ENCODE measurements at places on chromosomes 16 and 17.

GRCh38 chr17:77961741-77962140 is 3.2 kb downstream of the TNRC6C start:
- DNase-seq: no peak

DNA sequence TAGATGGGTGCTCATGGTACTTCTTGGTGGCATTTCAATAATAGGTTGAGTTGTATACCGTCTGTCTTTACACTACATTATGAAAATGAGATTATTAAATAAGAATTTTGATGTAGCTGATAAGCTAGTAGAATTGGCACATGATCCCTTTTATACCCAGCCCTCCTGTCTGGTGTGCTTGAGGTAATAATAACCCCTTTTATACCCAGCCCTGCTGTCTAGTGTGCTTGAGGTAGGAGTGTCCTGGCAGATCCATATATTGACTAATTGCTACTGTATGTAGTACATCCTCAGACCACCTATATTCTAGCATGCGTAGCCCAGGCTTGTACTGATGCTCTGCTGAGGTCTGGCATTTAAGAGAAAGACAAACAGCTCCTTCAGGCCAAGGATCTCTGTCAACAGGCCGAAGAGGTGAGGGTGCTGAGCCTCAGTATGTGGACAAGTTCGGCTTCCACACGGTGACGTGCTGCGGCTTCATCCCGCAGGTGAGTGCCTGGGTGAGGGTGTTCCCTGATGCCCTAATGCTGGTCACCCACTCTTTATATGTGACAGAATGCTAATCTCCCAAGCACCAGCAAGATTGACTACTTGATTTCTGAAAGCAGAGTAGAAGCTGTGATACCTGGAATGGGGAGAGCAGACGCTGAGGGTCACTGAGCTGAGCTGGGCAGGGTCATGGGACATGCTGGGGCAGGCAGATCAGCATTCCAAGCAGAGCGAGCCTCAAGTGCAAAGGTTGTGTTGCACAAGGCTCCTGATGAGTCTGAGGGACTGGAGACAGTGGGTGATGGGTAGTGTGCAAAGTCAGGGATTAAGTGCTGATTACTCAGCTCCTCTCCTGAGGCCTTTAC is 5.7 kb downstream of the FN3K start:
- no peak for DNase-seq

GRCh38 chr17:46737326-46737725 is 81.2 kb downstream of the WNT3 start:
- DNase-seq: no peak

DNA sequence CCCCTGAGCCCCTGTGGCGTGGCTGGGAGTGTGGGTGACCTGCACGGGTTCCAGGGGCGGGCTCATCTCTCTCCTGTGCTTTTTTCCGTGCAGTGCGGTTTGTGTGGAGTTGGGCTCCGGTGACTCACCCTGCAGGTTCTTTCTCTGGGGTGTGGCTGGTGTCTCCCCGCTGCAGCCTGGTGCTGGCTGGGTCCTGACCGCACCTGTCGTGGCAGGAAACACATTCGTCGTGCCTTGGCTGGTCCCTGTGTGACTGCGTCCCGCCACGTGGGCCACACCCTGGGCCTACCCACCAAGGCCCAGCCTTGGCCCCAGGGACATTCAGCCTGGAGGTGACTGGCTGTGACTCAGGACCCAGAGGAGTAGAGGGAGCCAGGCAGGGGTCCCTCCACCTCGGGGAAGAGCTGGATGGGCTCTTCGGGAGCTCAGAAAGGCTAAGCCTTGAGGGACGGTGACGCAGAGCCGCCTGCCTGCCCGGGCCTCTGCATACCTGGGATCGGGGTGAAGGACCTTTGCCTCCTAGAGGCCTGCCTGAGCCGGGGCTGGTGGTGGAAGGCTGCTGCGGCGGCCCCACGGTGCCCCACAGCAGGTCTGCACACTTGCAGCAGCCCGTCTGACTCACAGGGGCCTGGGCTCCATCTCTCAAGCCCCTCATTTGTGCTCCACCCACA is 7.8 kb downstream of the TRAF7 start:
- no peak for DNase-seq

- no peak for DNase-seq
Observed at GRCh38 chr17:1498233-1498632, 5.7 kb upstream of the MYO1C start.

DNA sequence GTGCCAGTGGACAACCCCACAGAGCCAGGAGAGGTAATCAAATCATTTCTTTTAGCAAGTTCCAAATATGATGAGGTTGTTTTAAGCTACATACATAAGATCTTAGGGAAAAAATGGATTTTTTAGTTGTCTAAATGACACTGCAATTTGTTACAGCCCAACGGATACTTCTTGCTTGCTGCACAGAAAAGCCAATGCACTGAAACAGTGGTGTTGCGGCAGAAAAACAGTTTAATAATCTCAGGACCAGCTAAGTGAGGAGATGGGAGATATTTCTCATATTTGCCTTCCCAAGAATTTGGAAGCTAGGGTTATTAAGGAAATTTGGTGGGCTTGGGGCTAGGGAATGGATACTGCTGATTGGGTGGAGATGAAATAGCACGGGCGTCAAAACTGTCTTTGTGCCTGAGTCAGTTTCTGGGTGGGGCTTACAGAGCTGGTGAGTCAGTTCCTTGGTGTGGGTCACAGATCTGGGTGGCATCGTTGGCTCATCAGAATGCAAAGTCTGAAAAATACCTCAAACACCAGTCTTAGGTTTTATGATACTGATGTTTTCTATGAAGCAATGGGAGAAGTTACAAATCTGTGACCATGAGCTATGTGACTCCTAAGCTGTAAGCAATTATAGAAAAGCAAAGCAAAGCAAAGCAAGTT is 255.4 kb downstream of the IRX3 start:
- no peak for DNase-seq

DNA sequence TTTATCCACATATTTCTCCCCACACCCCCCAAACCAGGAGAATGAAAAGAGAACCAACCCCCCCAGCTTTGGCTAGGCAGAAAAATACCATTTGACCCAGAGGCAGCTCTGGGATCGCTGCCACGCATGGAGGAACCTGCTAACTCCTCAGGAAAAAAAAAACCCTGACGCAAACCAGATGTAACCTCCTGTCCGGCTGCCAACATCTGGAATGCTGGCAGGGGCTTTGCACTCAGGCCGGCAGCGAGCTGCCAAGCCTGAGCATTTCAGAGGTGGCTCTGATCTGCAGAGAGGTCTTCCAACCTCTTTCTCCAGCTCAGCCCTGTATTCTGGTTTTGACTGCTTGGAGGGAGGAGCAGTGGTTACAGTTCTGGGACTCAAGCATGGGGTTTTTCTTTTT is 8.2 kb downstream of the IGFBP4 start:
- no peak for DNase-seq

DNA sequence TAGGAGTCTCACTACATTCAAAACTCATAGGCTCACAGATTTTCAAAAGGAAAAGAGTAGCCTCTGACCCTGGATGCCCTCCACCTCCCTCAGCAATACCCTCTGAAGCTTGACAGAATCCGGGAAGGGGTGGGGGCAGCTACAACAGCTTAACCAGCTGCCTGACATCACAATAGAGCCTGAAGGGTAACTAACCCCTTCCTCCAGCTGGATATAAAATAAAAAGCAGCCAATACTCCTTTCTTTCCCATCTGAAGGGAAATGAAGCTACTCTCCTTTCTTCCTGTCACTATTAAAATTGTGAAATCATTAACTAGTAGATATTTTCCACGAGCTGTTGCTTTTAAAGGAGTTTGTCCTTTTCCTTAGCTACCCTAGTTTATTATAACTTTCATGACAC is 24.0 kb downstream of the USP31 start:
- no peak for DNase-seq

DNA sequence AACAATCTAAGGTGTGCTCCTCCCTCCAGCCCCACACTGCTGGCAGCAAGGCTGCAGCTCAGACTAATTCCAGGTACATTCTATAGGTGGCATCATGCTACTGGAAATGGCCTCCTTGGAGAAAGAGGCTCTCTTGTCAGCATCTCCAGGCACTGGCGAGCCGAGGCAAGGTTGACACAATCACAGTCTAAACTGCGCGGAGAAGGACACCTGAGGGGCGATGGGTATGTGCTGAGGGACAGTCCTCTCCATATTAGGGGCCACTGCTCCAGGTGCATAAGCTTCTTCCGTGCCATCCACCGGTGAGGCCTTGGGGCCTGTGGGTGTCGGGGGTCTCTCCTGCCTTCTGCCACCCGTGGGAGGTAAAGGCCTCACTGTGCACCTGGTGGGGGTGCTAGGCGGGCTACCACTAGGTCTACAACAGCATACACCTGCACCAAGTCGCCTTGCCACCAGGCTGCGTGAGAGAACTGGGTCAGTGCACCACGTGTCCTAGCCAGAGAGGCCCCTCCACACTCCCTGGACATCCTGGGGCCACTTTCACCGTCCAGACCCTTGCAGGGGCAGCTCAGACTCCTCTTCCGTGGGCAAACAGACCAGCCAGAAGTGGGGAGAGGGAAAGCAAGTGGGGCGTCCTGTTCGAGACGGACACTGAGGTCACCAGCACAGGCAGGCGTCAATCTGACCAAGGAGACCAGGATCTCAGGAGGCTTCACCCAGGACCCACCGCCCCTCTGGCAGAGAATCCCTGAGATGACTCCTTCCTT is 12.1 kb upstream of the CBX8 start:
- no peak for DNase-seq

- DNase-seq: no peak
Observed at GRCh38 chr16:22732400-22732799, 81.6 kb upstream of the HS3ST2 start.

GRCh38 chr16:79833559-79833958 is 233.0 kb upstream of the MAF start:
- no peak for DNase-seq

DNA sequence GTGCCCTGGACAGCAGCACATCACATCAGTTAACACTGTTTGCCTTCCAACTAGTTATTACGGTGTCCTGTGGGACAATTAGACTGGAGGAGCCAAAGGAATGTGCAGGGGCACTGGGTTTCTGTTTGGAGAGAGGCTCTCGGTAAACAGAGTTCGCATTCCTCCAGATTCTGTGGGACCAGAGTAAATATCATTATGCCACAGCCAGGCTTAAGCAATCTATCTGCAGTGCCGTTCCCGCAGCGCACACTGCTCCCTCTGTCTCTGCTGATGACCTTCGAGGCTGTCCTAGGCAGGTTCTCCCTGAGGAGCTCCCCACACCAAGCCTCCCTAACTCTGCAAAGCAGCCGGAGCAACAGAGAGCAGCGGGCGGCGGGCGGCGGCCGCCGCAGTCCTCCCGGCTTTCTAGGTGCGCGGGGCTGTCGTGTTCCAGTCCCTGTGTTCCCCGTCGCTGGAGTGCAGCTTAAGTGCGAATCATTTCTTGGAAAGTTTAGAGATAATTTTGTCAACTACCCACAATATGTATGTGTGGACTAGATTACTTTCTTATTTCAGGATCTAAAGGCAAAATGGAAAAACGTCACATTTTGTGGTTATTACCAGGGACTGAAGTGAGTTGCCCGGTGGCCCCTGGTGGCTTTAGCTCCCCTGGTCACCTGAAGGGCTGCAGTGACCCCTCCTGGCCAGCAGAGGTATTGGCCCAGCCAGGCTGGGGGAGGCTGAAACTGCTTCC is 43.3 kb downstream of the PGS1 start:
- DNase-seq: peak; percentile 6

GRCh38 chr17:75976175-75976848 is 2.7 kb downstream of the ACOX1 start:
- DNase-seq: no peak

- DNase-seq: peak; percentile 66
Observed at GRCh38 chr17:7650509-7651096, at the start of gene ATP1B2. ATP1B2 (plus strand) TSS chr17:7650926; CDS start chr17:7651519, 593 bp downstream.

- no peak for DNase-seq
Observed at GRCh38 chr17:2542456-2542855, 30.8 kb upstream of the METTL16 start.

DNA sequence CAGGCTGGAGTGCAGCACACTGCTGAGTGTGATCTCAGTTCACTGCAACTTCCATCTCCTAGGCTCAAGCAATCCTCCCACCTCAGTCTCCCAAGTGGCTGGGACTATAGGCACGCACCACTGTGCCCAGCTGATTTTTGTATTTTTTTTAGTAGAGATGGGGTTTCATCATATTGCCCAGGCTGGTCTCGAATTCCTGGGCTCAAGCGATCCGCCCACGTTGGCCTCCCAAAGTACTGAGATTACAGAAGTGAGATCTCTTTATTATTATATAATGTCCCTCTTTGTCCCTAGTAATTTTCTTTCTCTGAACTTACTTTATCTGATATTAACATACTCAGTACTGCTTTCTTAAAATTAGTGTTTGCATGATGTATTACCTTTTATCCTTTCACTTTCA is 8.3 kb downstream of the CFAP97D1 start:
- no peak for DNase-seq
